ENCODE measurements at places on chromosomes 7 and 10.
A peak's percentile ranks its signal among the peaks of the same experiment; 100 is the strongest.

DNA sequence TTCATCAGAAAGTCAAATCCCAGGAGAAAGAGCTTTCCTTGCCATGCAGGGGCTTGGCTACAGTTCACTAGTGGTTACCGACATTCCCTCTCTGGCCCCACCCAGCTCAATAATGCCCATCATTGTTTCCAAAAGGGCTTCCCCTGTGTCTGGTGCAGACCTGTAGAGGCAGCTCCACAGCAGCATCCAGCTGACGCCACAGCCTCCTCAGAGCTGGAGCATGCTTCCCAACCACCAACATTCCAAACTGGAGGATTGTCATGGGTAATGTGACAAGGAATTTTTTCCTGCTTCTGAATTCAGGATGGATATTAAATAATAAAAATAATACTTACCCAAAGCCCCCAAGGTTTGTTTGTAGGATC lies 77.4 kb downstream of the ZNF365 start:
- no peak for DNase-seq

DNA sequence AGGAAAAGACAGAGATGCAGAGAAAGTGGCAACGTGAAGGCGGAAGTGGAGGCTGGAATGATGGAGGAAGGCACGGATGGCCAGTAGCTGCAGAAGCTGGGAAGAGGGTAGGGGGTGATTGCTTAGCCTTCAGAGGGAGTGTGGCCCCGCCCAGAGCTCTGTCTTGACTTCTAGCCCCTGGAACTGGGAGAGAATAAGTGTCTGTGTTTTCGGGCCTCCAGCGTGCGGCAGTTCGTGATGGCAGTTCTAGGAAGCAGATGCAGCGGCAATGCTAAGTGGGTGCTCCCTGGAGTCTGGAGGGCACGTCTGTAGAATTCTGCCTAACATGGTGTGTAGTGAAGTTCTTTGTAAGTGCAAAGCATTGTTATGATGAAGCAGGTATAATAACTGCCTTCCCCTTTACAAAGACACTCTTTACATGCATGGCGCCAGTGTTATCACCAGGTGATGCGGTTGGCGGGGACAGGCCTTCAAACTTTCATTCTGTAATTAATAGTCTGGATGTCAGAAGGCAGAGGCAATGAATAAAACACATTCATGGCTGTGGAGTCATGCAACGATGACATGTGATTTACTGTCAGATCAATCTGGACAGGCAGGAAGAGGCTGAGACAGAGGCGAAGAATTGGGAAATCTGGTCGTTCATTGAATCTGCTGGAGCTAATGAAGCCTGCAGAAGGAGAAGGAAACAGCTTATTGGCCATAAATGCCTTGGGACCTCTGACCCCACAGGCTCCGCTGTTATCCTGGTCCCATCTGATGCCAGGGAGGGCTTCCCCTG lies 228.6 kb downstream of the GLRX3 start:
- no peak for DNase-seq

GRCh38 chr10:62394556-62395018 lies 20.4 kb downstream of the ZNF365 start:
- no peak for DNase-seq

GRCh38 chr7:128874140-128875031 lies 11.7 kb downstream of the ATP6V1F start:
- DNase-seq, result peak; percentile 85

- no peak for DNase-seq
Observed at GRCh38 chr10:101414034-101414433, 60.1 kb downstream of the BTRC start.

GRCh38 chr7:150852371-150852905 lies at the start of gene AOC1:
TSS of gene AOC1 (plus strand) at chr7:150852517. CDS start at chr7:150856471, 3,954 bp downstream.
- DNase-seq, result no peak

DNA sequence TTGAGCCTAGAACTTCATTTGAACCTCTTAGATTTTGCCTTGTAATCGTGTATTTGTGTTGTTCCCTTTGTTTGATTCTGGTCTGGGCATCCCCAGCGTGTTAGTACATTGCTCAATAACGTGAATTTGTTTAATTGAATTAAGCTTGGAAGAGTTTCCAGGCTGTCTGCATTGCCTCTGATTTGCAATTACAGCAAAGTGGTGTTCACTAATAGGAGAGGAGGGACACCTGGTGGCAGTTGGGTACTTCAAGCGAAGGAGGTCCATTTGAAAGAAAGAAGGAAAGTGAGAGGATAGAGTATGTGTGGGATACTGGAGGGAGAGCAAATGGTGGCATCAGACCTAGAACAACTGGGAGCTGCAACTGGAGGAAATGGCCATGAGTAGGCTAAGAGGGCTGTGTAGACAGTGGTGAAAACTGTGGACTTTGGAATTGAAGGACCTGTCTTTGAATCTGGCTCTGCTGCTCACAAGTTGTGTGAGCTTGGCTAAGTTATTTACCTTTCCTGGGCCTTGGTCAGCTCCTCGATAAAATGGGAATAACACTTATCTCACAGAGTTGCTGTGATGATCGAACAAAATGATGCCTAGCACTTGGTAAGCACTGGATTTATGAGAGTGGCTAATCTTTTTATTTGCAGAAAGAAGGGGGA lies 15.1 kb downstream of the LSMEM1 start:
- peak; percentile 7 for DNase-seq

DNA sequence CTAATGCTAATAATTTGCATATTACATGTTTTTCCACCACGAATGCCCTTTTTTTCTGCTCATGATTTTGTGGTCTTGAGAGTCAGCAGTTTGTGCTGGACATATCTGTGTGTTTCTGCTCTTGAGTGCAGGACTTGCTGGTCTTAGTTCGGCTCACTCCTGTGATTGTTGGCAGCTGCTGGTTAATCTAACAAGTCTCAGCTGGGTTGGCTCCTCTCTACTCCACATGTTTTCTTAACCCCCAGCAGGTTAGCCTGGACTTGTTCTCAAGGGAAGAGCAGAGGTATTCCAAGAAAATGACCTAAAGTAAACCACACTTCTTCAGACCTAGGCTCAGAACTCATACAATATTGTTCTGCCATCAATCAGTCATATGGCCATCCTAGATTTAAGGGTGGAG lies 1238.9 kb downstream of the XPNPEP1 start:
- no peak for DNase-seq

- no peak for DNase-seq
Observed at GRCh38 chr7:602341-603141, 82.9 kb upstream of the PDGFA start.

- DNase-seq, result peak; percentile 1
Observed at GRCh38 chr7:75639071-75639885, 99.5 kb downstream of the HIP1 start.

GRCh38 chr7:25835197-25835596 lies 316.8 kb upstream of the NFE2L3 start:
- DNase-seq, result no peak

GRCh38 chr7:135771961-135772638 lies 23.5 kb upstream of the FAM180A start:
- no peak for DNase-seq

- DNase-seq, result no peak
Observed at GRCh38 chr10:69383558-69383957, 33.2 kb downstream of the TACR2 start.

DNA sequence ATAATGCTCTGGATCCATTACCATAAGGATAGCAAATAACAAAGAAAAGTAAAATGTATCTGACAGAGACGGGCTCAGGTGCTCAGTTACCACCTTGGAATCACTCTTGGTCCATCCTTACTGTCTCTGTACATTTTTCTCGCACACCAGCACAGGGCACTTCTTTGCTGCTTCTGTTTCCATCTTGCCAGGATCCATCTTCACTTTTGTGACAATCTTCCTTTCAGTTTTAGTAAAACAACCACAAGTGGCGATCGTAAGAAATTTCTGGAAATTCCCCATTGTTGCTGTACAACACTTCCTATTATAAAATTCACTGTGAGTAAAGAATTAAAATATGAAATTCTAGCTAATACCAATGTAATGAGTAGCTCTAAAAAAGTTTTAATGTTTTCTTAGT lies 695.5 kb downstream of the GRM8 start:
- no peak for DNase-seq

GRCh38 chr10:35135861-35136260 lies 9.2 kb downstream of the CREM start:
- DNase-seq, result no peak

DNA sequence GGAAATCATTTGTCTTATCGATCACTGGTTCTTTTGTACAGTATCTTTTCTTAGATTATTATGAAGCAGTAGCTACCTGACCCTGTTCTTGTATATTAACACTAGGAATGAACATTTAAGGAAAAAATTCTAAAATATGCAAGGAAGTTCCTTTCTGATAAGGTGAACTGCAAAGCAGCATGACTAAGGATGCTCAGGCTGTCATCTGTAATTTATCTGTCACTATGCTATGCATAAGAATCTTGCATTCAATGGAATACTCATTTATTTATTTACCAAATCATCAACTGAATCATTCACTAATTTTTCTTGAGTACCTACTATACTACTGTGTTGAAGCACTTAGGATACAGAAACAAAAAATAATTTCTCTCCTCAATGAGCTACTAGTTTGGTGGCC lies 5.8 kb downstream of the GSDME start:
- DNase-seq, result no peak

- no peak for DNase-seq
Observed at GRCh38 chr10:57579926-57580325, 687.8 kb downstream of the IPMK start.

DNA sequence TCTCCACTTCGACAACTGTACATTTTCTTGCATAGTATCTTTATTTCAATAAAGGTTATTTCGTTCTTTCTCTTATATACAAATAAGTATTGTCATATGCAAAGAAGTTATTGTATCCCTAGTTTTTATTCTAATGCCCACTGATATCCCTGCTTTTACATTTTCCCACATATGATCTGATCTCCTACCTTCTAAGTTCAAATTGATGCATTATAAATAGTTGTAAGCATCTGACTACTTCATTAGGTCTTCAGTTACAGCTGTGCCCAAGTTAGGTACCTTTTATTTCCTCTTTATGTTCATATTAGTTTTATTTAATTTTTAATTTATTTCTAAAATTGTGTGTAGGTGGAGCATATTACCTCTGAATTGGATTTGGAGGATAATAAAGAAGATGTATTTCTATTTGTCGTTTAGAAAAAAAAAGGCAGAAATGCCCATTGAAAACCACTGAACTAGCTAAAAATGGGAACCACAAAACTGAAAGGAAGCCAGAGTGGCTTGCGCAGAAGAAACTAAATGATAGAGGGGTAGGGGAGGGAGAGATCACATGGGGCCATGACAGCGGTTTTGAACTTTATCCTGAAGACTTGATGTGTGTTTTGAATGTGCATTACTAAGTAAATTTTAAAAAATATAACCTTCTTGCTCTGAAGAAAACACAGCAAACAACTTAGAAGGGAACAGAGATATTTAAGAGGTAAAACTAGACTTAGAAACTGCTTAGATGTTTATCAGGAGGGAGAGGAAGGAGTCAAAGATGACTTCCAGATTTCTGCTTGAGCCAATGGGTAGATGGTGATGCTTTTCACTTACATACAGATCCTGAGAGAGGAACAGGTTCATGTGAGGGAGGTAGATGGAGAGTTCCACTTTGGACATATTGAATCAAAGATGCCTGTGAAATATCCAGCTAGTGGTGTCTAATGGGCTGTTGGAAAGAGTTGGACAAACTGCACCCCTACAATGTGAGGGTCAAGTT lies 9.3 kb upstream of the ZC3HAV1L start:
- DNase-seq, result no peak

DNA sequence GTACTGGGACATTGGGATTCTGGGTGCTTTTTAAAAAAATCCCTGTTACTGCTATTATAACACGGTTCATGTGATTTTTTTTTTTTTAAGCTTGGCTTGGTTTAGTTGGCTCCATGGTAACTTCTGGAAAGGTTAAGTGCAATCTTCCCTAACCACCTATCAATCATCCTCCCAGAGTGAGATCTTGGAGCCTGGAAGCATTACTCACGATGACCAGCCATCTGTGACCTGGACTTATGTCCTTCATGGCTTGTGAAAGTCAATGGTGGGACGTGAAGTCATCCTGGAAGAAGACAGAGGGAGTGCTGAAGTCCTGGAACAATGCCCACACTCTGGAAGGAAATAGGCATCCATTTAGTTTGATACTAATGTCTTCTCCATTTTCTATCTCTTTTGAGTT lies 135.5 kb upstream of the FRMD4A start:
- DNase-seq, result no peak

DNA sequence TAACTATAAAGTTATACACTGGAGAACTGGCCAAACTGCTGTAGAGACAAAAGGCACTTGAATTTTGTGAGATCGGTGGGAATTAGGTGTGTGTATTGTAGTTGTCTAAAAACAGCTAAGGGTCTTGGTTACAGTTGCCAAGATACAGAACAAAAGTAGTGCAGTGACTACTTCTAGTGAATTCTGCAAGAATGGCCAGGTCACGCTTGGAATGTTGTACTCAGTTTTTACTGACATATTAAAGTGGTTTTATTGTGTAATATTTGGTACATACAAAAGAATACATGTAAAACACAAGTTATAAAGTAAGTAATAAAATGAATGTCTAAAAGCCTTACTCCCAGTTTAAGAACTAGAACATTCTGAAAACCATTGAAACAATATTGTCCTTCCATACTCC lies 42.4 kb downstream of the PRPF18 start:
- no peak for DNase-seq

GRCh38 chr7:44081266-44081748 lies 1.0 kb downstream of the POLM start:
- no peak for DNase-seq

DNA sequence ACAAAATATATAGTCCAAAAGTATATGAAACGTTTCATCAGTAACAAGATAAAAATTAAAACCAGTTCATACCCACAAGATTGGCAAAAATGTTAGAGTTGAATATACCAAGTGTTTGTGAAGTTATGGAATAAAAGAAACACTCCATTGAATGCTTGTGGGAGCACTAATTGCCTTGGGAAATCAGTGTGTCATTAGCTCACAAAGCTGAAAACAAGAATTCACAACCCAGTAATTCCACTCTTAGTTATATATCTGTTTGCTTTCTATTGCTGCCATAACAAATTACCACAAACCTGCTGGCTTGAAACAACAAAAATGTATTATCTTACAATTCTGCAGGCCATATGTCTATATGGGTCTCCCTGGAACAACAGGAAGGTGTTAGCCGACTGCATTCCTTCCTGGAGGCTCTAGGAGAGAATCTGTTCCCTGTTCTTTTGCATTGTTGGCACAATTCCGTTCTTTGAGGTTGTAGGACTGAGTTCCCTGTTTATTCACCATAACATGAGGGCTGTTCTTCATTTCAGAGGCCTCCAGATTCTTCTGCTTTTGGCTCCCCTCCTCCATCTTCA lies 45.7 kb downstream of the SEM1 start:
- no peak for DNase-seq

GRCh38 chr7:98802088-98802780 lies 67.6 kb downstream of the TMEM130 start:
- DNase-seq, result peak; percentile 92

GRCh38 chr10:3451516-3452172 lies 279.1 kb upstream of the PITRM1 start:
- no peak for DNase-seq

GRCh38 chr10:125554016-125554703 lies 128.8 kb downstream of the TEX36 start:
- DNase-seq, result no peak

- no peak for DNase-seq
Observed at GRCh38 chr10:86646532-86646931, 7.8 kb upstream of the OPN4 start.

- DNase-seq, result no peak
Observed at GRCh38 chr10:61828788-61829187, 72.7 kb upstream of the ARID5B start.

Measured in NCI-H2029 (cell line).